ENCODE measurements at places on chromosomes 5 and 9.
A peak's percentile ranks its signal among the peaks of the same experiment; 100 is the strongest.

DNA sequence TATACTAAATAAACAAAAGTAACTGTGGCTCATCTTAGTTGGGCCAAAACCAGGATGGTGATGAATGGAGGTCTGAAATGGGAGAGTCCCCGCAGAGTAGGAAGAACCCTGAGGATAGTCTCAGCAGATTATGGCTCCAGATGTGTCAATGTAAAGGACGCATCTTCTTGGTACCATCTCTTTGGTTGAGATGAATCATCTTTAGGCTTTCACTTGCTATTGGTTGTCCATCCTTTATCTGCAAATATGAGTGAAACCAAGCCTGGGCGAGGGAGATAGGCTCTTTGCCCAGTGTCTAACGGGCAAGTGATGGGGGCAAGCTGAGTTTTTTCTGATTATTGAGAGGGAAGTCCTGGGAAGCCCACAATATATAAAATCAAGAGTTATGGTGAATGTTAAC, 19.4 kb upstream of the LCP2 start:
- no peak for DNase-seq

- no peak for DNase-seq
These were observed 45.8 kb downstream of the KIAA1958 start for GRCh38 chr9:112532427-112532826.

DNA sequence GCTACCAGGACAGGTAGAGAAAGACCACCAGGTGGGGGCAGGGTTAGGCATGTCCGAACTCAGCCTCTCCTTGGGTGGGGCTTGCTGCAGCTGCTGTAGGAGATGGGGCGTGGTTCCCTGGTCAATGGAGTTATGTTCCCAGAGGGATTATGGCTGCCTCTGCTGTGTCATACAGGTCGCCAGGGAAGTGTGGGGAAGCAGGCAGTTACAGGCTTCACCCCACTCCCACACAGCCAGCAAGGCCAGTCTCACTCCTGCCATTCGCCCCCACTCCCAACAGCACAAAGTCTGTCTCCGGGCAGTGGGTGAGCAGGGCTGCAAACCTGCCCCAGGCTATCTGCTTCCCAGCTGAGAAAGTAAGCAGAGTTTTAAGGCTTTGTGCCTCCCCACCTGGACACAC, 20.0 kb upstream of the CEP72 start:
- no peak for DNase-seq

GRCh38 chr5:43371821-43372220, 40.4 kb downstream of the CCL28 start:
- DNase-seq = no peak

- peak; percentile 40 for DNase-seq
These were observed 106.6 kb downstream of the COL23A1 start for GRCh38 chr5:178483620-178484019.

GRCh38 chr5:170289121-170289520, 8.5 kb downstream of the LCP2 start:
- DNase-seq = no peak

DNA sequence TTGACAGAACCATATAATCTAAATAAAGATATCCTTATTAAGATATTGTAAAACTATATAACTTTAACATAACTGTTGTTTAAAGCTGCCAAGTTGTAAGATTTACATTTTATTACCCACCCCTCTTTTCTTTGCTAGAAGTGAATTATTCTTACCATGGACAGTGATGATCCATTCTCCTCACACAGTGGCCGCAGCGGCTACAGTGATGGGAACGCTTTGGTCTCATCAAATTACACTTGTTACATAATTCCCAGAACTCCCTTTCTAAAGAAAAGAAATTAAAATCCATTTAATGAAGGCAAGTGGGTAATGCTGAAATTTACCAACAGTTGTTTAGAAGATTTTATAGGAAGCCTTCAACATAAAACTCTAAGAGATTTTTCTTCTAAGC, 31.2 kb downstream of the ZDHHC21 start:
- no peak for DNase-seq

Data from fibroblast of skin of back (primary cell).